ENCODE measurements at places on chromosomes 2 and 18. TPM values are rescaled to one million over a fixed set of nuclear protein-coding genes. Genes with fewer than 3 reads are reported as not detected.

Gene KIAA2012
- not detected for total RNA-seq

Gene OTX1
- 3.8 TPM for total RNA-seq

Gene SAG
- total RNA-seq = not detected

Gene UGT1A3
- total RNA-seq = 0.88 TPM

Gene OSR1
- 0.18 TPM for total RNA-seq

All from foreskin keratinocyte (primary cell).